Activated CD8-positive, alpha-beta T cell treated with anti-CD3 and anti-CD28 coated beads, Interleukin-2, amount 10 ng/mL, durations not matched to agents 7 days and 5 days (primary cell): ENCODE measurements at places on chromosomes 7 and 10. TPM values are rescaled to one million over a fixed set of nuclear protein-coding genes. Genes with fewer than 3 reads are reported as not detected.
A peak's percentile ranks its signal among the peaks of the same experiment; 100 is the strongest.

GRCh38 chr10:99521765-99522469, 10.8 kb upstream of the NKX2-3 start:
- DNase-seq: no peak

- no peak for DNase-seq
Measured at GRCh38 chr10:64142395-64142794, 621.2 kb downstream of the REEP3 start.

- DNase-seq: no peak
Measured at GRCh38 chr10:85642082-85642420, 724.5 kb downstream of the GRID1 start.

- DNase-seq: no peak
Measured at GRCh38 chr10:61592581-61592980, 70.1 kb upstream of the CABCOCO1 start.

DNA sequence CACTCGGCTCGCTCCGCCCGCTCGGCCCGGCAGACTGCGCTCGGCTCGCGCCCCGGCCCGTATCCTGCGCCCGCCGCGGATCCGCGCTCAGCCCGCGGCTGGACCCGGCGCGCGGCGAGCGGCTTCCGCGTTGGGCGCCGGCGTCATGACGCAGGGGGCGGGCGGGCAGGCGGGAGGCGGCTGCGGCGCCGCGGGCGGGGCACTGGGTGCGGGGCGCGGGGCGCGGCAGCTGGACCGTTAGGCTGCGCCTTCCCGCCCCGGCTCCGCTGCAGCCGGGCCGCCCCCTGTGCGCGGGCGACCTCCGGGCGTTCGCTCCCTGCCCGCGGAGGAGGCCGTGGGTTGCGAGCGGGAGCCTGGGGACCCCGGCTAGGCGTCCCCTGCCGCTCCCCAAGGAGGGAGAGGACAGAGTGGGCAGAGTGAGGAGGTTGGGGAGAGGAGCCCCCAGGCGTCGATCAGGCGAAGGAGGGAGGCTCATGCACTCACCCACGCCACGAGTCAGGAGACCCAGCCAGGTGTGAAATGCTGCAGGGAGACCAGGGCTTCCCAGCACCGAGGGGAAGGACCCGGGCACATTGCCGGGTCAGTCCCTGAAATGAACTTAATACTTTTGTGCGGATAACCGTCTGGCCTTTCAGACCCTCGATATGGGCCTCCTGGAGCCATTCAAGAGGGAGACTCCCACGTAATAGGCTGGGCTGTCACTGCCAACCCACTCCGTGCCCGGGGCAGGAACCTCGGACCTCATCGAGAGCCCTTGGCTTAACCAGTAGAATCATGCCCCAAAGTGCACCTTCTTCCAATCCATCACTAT, at the start of gene PIP4K2A:
Gene PIP4K2A, minus strand, starts transcription at position 100 of the 811 bp plus-strand sequence. CDS start 252 bp downstream, outside the sequence.
- peak; percentile 79 for DNase-seq

DNA sequence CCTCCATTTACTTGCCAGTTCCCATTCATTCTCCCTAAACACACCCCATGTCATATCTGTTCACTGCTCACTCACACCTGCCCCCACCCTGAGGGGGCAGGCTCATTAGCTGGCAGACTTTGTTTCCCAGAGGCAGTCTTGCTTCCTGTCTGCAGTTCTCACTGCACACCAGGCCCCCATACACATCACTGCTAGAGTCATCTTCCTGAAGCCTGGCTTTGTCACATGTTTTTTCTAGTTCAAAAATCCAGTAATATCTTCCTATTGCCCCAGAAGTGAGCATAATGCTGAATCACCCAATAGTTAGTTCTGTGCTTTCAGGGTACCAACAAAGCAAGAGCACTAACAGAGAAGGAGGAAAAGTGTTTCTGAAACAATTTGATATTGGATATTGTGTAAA, 1.9 kb downstream of the LRRC72 start:
- DNase-seq: no peak

The ASAH2 gene
- 2.3 TPM for total RNA-seq
